ENCODE measurements at places on chromosomes 16 and 17.

DNA sequence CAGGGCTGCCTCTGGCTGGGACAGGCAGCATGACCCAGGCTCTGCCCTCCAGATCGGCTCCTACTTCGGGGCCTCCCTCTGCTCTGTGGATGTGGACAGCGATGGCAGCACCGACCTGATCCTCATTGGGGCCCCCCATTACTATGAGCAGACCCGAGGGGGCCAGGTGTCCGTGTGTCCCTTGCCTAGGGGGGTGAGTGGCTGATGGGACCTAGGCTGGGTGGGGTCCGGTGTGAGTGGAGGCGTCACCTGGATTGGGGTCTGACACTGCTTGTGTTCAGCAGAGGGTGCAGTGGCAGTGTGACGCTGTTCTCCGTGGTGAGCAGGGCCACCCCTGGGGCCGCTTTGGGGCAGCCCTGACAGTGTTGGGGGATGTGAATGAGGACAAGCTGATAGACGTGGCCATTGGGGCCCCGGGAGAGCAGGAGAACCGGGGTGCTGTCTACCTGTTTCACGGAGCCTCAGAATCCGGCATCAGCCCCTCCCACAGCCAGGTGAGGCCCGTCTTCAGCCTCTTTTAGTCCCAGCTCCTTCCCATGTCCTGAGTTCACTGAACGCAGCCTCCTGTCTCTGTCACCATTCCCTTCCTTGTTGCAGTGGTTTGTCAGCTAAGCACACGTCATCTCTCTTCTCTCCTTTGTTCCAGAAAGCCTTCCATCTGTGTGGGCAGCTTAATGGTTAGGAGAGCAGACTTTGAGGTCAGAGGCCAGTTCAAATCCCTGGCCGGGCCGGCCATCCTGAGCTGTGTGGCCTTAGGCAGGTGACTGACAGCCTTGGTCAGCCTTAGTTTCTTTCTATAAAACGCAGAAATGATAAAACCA is 16.9 kb downstream of the COX6A2 start:
- no peak for DNase-seq

- no peak for DNase-seq
Measured at GRCh38 chr16:54069601-54070239, 216.9 kb downstream of the IRX3 start.

- DNase-seq: no peak
Measured at GRCh38 chr17:14360856-14361255, 60.0 kb downstream of the HS3ST3B1 start.

DNA sequence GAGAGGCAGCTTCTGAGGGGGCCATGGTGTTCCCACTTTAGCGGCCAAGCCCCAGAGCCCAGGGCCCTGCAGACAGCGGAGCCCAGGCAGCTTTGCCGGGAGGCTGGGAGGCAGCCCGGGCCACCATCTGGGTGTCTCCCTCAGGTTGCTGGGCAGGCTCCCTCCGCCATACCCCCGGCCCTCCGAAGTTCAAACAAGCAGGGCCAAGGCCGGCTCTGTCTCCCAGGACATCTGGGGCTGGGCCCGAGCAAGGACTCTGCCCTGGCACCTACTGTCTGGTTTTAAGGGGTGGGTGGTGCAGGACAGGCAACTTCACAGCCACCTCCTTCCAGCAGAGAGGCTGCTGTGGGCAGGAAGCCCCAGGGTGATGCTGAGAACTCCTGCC is 2.6 kb downstream of the DUS1L start:
- DNase-seq: no peak

GRCh38 chr17:72528683-72529082 is 407.9 kb downstream of the SOX9 start:
- DNase-seq: no peak

DNA sequence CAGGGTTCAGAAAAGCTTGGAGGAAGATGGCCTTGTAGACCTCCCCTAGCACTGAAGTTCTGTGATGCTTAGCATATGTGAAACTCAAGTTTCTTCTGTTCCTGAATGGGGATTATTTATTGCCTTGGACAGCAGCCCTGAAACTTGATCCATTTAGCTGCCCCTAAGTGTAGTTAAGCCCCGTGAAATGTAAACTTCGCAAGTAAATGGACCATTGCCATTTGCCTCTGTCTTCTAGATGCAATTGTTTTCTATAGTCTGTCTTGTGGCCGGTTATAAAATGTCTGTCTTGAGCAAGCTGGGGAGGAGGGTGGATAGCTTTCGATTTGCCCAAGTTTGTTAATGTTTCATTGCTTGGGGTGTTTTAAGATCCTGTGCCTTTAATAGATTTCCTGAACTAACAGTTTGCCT is 261.8 kb downstream of the CDH13 start:
- DNase-seq: peak; percentile 96

- DNase-seq: no peak
Measured at GRCh38 chr17:33778505-33779233, 476.4 kb upstream of the CCL2 start.

DNA sequence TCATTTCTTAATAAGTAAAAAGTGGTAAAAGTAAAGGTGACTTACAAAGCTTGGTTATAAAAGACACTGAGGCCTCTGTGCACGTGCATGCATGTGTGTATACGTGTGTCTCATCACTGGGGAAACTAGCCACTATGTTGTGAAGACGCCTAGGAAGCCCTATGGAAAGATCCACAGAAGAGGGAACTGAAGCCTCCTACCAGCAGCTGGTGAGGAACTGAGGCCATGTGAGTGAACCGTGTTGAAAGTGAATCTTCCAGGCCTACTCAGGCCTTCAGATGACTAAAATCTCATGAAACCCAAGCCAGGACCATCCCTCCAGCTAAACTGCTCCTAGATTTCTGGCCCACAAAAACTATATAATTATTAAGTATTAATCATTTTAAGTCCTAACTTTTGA is 23.7 kb downstream of the PHLPP2 start:
- no peak for DNase-seq

DNA sequence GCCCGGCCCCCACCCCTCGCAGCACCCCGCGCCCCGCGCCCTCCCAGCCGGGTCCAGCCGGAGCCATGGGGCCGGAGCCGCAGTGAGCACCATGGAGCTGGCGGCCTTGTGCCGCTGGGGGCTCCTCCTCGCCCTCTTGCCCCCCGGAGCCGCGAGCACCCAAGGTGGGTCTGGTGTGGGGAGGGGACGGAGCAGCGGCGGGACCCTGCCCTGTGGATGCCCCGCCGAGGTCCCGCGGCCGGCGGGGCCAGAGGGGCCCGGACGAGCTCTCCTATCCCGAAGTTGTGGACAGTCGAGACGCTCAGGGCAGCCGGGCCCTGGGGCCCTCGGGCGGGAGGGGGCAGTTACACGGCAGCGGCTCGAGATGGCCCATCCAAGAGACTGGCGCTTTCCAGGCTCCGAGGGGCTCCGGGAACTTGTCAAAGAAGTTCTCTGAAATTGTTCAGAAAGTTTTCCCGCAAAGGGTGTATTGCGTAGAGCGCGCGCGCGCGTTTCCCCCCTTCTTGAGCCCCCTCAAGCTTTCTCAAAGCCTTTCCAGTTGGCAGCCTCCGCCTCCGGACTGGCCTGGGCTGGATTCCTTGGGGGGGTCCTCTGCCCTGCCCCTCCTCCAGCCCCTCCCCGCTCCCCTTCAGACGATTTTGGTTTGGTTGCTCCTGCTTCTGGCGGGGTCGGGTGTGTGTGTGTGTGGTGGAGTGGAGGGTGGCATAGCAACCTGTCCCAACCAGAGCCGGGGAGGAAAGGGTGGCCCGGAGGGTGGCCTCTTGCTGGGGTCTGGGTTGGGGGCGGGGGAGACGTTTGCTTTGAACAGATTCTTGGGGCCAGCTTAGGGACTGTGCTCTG is 504 bp downstream of the ERBB2 start:
- DNase-seq: no peak

GRCh38 chr17:30379903-30380381 is 1.2 kb downstream of the CPD start:
- DNase-seq: no peak

GRCh38 chr16:82111944-82112343 is 58.1 kb downstream of the MPHOSPH6 start:
- no peak for DNase-seq

GRCh38 chr17:54813896-54814295 is 86.8 kb upstream of the TOM1L1 start:
- DNase-seq: no peak

DNA sequence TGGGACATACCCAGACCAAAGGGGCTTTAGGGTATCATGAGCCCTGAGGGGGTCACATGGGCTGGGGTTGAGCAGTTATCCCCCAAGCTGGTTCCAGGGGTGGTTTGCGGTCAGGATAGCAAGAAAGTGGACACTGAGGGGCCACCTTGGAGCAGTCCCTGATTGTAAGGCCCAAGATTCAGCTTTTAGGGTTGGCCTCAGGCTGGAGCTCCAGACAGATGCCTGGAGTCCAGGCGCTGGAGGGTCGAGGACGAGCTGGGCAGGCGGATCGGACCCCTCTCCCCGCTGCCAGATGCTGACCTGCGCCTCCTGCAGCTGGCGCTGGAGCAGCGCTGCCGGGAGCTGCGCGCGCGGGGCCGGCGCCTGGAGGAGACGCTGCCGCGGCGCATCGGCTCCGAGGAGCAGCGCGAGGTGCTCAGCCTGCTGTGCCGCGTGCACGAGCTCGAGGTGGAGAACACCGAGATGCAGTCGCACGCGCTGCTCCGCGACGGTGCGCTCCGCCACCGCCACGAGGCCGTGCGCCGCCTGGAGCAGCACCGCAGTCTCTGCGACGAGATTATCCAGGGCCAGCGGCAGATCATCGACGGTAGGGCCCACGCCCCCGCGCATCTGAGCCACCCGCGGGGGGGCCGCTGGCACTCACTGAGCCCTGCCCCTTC is 10.0 kb downstream of the BTBD17 start:
- DNase-seq: no peak

GRCh38 chr16:89277641-89278341 is 60.3 kb downstream of the ZNF778 start:
- no peak for DNase-seq

DNA sequence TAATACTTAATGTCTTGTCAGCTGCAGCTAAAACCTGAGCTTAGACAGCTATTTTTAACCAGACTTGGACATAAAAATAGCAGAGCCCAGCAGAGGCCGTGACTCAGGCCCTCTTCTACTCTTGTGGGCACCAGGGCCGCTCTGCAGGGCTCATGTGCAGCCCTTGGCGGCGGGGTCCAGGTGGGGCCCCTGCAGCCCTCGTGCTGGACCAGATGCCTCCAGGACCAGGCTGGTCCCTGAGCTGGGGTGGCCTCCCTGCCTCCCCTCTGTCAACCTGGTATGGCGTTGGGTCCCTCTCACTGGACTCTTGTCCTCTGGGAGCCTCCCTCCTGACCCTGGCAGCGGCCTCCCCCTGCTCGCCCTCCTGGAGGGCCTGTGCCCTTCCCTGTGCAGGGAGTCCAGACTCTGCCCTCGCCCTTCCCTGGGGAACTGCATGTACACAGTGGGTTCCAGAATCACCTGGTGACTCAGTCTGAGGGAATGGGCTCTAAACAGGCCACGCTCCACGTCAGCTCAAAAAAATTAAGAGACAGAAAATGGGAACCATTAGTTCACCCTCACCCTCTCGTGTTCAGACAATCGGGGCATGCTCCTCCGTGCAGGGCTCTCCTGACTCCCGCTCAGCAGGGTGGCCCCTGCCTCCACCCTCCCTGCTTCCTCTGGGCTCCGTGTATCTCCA is 9.7 kb downstream of the CDK5R1 start:
- DNase-seq: no peak

DNA sequence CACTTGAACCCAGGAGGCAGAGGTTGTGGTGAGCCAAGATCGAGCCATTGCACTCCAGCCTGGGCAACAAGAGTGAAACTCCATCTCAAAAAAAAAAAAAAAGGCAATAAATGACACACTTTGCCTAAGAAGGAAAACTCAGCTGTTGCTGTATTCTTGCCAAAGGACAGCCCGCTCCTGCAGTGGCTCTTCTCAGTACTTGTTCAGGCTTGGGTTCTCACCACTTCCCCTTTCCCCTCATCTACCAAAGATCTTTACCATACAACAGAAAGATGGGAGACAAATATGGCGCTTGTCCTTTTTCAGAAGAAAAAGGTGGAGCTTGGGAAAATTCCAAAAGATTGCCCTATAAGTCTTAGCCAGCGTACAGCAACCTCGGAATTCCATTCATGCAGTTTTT is 58.5 kb downstream of the MYH13 start:
- DNase-seq: no peak

- no peak for DNase-seq
Measured at GRCh38 chr16:81524382-81524781, 79.8 kb downstream of the CMIP start.

DNA sequence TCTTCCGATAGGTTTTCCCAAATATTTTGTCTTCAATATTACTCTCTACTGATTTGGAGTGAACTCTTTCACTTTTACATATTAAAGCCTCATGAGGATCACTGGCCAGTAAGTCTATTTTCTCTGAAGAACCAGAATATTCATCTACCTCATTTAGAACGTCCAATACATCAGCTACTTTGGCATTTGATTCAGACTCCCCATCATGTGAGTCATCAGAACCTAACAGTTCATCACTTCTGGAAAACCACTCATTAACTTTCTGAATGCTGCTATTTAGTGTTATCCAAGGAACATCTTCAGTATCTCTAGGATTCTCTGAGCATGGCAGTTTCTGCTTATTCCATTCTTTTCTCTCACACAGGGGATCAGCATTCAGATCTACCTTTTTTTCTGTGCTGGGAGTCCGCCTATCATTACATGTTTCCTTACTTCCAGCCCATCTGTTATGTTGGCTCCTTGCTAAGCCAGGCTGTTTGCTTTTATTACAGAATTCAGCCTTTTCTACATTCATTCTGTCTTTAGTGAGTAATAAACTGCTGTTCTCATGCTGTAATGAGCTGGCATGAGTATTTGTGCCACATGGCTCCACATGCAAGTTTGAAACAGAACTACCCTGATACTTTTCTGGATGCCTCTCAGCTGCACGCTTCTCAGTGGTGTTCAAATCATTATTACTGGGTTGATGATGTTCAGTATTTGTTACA is 30.9 kb downstream of the BRCA1 start:
- no peak for DNase-seq

DNA sequence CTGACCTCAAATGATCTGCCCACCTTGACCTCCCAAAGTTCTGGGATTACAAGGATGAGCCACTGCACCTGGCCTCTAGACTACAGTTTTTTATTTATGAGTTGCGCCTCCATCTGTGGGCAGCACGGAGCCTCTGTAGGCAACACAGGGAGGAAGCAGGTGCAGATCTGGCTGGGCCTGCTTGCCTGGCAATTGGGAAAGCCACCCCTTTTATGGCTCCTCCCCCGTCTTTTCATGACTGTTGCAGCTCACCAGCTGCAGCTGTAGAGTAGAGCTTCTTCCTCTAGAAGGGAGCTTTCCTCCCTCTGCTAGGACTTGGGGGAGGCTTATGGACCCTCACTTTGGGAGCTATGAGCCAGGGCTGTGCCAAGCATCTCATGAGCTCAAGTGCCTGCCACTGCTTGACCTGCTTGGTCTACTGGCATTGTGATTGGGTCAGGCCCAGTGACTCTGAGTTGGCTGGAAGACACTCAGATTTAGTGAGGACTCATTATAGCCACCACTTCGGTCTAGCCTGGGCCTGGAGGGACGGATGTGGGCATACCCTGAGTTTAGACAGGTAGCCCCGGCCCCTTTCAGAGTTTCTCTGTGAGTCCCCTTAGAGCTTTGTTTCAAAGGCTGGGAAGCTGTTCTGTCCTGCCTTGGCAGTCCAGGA is 6.9 kb upstream of the SLC7A6 start:
- DNase-seq: no peak

Data from HFF-Myc (cell line).